NCI-H1417 (cell line): ENCODE measurements at places on chromosomes 2 and 18.

DNA sequence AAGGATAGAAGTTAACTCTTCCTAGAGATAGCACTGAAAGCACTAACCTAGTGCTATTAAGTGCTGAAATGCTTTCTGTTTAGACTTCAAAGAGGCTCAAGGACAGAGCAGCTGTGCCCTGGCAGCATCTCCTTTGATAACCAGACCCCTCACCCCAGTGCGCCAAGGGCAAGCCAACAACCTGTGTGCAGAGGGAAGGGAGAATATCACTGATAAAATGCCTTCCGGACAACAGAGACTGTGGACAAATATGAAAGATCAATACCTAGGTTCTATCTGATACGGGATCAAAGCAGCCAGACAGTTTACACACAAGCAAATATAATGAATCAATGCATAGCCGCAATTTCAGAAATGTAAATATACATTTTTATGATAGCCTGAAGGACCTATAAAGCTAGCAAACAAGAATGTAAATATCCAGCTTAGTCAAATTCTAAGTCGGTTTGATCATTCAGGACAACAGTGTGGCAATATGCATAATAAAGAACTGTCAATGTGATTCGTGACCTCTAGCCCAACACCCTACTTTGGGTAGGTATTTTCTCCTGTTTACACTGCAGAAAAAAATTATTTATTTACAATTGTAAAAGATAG, 91.8 kb upstream of the RFX8 start:
- DNase-seq, result peak; percentile 1

- no peak for DNase-seq
Observed at GRCh38 chr2:40321822-40322221, 130.1 kb downstream of the SLC8A1 start.

GRCh38 chr2:88549616-88550292, 77.5 kb downstream of the EIF2AK3 start:
- no peak for DNase-seq

GRCh38 chr18:6776188-6776587, 46.7 kb downstream of the ARHGAP28 start:
- DNase-seq, result no peak

GRCh38 chr2:73503992-73504570, 118.4 kb downstream of the ALMS1 start:
- no peak for DNase-seq

GRCh38 chr2:173151671-173152401, 76.2 kb downstream of the MAP3K20 start:
- no peak for DNase-seq

GRCh38 chr2:133801946-133802345, 233.7 kb upstream of the NCKAP5 start:
- peak; percentile 12 for DNase-seq

DNA sequence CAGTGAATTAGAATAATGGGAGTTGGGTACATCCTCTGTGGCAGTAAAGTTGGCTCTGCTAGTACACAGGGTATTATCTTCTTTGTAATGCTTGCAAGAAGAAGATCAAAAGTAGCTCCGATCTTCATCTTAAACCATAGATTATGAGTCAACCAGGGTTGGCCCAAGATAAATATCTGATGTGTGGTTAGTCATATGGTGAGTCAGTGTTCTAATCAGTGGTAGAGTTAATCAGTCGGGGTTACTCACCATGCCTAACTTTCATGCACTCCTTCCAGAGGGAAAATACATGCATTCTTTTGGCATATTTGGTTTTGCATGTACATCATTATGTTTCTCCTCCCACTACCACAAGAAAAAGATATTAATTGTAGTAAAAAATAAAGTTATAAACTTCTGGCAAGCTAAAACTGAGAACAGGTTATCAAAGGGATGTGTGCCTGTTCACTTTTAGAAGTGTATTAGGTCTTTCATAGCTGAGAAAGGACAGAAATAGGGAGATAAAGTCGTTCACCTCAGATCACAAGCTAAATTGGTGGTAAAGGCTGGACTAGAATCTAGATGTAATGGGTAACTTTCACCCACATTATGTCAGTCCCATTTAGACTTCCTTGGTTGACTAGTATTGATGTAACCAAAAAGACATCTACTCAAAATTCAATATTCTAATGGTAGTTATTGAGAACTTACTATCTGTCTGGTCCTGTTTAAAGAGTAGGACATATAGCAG, 684.4 kb downstream of the IRS1 start:
- no peak for DNase-seq

GRCh38 chr18:51617167-51617566, 419.7 kb upstream of the MEX3C start:
- no peak for DNase-seq

DNA sequence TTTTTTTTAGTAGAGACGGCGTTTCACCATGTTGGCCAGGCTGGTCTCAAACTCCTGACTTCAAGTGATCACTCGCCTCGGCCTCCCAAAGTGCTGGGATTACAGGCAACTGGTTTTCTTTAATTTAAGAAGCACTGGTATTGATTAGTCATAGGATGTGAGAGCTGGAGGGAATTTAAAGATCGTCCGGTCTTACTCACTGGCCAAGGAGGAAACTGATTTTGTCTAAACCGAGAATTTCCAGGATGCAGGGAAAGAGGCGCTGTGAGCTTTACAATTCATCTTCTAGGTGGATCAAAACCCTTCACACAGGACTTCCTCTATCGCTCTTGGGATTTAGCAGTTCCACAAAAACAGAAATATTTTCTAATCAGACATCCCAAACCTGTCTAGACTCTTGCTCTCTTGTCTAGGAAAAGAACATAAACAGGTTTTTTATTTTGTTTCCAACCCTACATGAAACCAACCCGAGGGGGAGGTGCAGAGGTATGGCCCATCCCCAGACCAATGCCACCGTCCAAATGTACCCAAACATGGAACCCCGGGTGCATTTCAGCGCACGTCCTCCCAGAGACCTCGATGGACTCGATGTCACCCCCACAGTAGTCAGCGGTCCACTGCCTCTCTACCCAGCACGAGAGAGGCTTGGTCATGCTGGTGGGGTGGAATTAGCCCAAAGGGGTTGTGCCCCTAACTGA, 12.5 kb upstream of the TUBB6 start:
- DNase-seq, result no peak

GRCh38 chr2:233093721-233094120, 33.6 kb downstream of the INPP5D start:
- no peak for DNase-seq

GRCh38 chr2:43977677-43978375, 18.0 kb downstream of the LRPPRC start:
- no peak for DNase-seq

GRCh38 chr2:95044601-95045000, 19.1 kb downstream of the MAL start:
- no peak for DNase-seq

- DNase-seq, result no peak
Observed at GRCh38 chr18:9961041-9961440, 47.2 kb downstream of the VAPA start.

DNA sequence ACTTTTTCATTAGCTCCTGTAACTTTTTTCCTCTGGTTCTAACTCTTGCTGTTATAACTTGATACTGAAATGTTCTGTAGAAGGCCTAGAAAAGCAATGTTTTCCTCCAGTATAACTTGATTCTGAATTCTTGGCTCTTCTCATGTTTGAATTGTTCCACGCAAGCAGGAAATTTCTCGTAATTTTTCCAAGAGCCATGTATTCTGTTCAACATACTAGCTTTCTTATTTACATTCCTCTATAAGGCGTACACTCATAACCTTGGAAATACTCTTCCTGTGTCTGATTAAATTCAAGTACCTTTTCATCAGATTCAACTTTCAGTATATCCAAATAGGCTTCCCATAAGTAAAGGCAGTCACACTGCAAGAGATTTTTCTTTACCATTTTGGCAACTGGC, 109.1 kb downstream of the SMAD2 start:
- DNase-seq, result no peak

DNA sequence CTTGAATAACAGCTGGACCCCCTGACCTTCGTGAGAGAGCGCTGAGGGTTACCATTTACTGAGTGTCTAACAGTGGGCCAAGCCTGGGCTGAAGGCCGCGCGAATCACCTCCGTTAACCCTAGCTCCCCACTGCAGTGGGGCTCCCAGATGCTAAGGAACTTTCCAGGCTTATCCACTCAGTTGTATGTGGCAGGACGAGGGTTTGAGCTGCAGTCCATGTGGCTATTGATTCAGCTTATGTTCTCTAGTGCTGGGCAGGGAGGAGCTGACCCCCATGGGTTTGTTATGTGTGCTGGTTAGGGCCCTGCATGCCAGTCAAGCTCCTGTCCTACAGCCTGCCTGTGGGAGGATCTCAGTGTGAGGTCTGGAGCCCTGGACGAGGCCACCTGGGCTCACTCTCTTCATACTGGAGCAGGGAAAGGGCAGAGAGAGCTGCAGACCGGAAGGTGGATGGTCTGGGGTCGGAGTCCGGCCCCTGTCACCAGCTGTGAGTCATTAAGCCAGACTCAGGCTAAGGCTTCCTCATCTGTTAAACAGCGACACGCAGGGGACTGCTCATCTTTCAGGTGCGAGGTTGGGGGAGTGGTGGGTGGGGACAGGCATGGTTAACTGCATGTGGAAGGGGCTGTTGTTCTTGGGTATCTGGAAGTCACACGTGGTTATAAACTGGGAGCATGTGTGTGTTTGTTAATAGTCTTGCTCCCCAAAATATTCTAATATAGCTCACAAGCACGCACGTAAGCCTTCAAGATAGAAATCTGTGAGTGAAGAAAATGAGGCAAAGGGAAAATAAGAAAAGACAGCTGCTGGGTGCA, 6.6 kb downstream of the PSD4 start:
- DNase-seq, result no peak

- DNase-seq, result no peak
Observed at GRCh38 chr18:48834413-48835031, 116.2 kb downstream of the SMAD7 start.

GRCh38 chr2:65069439-65069824, 13.2 kb downstream of the CEP68 start:
- no peak for DNase-seq

DNA sequence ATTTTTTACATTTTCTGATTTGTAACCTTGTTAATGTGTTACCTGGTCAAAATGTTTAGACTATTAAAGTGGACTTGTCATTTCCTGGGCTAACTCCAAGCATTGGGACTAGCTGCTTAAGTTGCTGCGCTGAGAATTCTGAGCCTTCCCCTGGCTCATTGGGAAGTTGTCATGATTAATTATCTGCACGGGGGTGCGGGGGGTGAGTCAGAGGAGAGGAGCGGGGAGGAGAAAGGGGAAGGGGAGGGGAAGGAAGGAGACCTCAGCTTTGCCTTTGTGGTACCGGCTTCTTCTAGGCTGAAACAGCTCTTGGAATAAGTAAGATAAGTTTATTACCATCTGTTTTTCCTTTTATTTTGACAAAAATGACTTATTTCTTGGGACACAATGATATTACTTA, 52.9 kb upstream of the APCDD1 start:
- no peak for DNase-seq
